ENCODE measurements at places on chromosomes 12 and 14. TPM values are rescaled to one million over a fixed set of nuclear protein-coding genes. Genes with fewer than 3 reads are reported as not detected.

DNA sequence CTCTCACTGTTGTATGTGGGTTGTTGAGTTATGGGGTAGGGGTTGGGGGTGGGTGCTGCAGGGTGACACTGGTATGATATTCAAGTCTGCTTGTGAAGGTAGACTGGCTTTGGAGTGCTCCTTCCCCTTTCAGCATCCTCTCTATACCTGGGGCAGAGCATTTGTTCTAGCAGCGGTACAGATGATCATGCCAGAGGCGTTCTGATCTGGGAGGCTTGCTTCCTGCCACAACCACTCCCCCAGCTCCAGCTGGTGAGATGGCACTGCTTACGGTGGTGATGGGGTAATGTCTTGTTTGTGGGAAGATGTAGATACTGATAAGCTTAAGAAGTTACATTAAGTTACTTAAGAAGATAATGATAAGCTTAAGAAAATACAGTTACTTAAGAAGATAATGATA lies 131.8 kb downstream of the ERC1 start:
- no peak for DNase-seq
- H3K4me3 ChIP-seq: no peak overlapping the region
- H3K27me3 ChIP-seq: no peaks in the 10 kb centered on the region
- no peak overlapping the region for H3K27ac ChIP-seq
- H3K36me3 ChIP-seq: no peaks in the 10 kb centered on the region

DNA sequence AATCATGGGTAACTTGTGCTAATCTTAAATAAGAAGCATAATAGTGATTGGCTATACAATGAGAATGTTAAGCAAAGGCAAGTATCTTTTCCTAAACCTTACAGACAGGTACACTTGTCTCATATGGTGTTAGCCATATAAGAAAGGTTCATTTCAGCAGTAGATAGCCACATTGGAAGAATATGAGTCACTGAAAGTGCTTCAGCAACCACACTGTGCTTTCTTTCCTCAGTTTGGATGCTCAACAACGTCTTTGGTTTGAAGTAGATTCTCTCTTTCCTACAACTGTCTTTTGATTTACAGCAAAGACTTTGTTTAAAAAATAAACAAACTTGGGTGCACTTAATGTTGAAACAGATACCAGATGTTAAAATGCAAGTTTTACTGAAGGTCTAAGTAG lies 8.9 kb downstream of the DDHD1 start:
- H3K27me3 ChIP-seq: no peaks in the 10 kb centered on the region
- no peak overlapping the region for H3K27ac ChIP-seq
- no peak for DNase-seq
- no peaks in the 10 kb centered on the region for H3K36me3 ChIP-seq

- peaks cover 23% of the 10 kb centered on the region for H3K4me1 ChIP-seq
- no peak overlapping the region for H3K27ac ChIP-seq
- no peak for DNase-seq
- no peak overlapping the region for H3K4me3 ChIP-seq
- H3K36me3 ChIP-seq: no peaks in the 10 kb centered on the region
Measured at GRCh38 chr12:11798006-11798708, 148.7 kb downstream of the ETV6 start.

Gene SMIM41
- total RNA-seq: 21.7 TPM

- H3K27me3 ChIP-seq: no peaks in the 10 kb centered on the region
- no peak overlapping the region for H3K4me3 ChIP-seq
Measured at GRCh38 chr14:21496453-21496852, 14.7 kb downstream of the METTL3 start.

DNA sequence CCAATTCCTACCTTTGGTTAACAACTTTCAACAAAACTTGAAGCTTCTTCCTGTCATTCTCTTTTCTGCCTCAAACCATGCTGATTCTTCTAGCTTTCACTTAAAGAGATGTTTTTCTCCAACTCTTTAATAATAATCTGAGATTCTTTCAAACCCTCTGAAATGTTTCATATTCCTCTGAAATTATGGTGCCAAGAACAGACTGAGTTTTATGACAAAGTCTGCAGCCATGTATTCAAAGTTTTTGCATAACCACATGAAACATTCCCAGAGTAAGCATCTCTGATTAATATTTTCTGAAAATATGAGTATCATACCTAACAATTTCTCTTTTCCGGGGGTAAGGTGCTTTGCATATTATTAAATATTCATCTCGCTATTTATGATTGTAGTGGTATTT lies 59.1 kb upstream of the DCN start:
- no peak overlapping the region for H3K4me3 ChIP-seq
- DNase-seq: no peak
- H3K36me3 ChIP-seq: no peaks in the 10 kb centered on the region
- H3K27ac ChIP-seq: peak overlapping the region; percentile 62
- H3K27me3 ChIP-seq: no peaks in the 10 kb centered on the region

Gene KRT73
- total RNA-seq: not detected

- no peak for DNase-seq
- no peak overlapping the region for H3K27ac ChIP-seq
- peaks cover 7% of the 10 kb centered on the region for H3K4me1 ChIP-seq
- H3K4me3 ChIP-seq: no peak overlapping the region
- H3K36me3 ChIP-seq: no peaks in the 10 kb centered on the region
Measured at GRCh38 chr12:66664076-66664475, 14.8 kb downstream of the GRIP1 start.

- no peaks in the 10 kb centered on the region for H3K27me3 ChIP-seq
- no peak overlapping the region for H3K27ac ChIP-seq
- H3K36me3 ChIP-seq: no peaks in the 10 kb centered on the region
- peaks cover 13% of the 10 kb centered on the region for H3K4me1 ChIP-seq
Measured at GRCh38 chr12:13093848-13094220, 9.6 kb downstream of the GSG1 start.

Gene CLEC14A
- total RNA-seq: 9.7 TPM

GRCh38 chr14:77721437-77721836 lies 13.5 kb downstream of the SLIRP start:
- H3K4me1 ChIP-seq: no peaks in the 10 kb centered on the region
- no peaks in the 10 kb centered on the region for H3K27me3 ChIP-seq
- H3K4me3 ChIP-seq: no peak overlapping the region
- no peaks in the 10 kb centered on the region for H3K36me3 ChIP-seq
- no peak for DNase-seq

Gene TMTC3
- 12.7 TPM for total RNA-seq

Gene GDF3
- total RNA-seq: not detected

Gene RTL1
- 0.94 TPM for total RNA-seq

DNA sequence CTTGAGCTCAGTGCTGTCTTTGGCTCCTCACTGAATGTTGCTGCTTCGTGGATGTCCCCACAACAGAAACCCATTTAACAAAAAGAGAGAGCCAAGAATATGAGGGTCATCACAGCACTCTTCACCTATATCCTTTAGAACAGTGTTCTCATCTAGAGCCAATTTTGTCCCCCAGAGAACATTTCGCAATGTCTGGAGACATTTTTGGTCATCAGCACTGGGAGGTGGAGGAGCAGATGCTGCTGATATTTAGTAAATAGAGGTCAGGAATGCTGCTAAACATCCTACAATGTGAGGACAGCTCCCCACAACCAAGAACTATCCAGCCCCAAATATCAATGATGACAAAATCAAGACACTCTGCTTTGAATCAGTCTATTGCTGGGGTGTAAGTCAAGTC lies 92.5 kb downstream of the BBS10 start:
- no peaks in the 10 kb centered on the region for H3K4me1 ChIP-seq
- no peaks in the 10 kb centered on the region for H3K27me3 ChIP-seq
- DNase-seq: no peak
- H3K36me3 ChIP-seq: no peaks in the 10 kb centered on the region
- no peak overlapping the region for H3K27ac ChIP-seq

DNA sequence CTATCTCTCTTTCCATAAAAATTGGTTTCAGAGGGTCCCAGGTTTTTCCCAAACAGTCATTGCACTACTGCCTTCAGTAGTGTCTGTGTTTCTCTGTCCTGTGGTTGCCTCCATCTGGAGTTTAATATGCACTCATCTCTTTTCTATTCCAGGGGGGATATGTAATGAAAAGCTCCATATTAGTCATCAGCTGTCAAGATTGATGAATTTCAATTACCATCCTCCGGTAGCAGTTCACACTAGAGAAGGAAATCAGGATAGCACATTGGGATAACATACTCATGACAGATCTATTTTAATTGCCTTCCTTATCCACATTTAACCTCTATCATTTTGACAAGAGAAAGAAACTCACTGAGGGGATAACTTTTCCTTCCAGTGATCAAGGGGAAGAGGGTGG lies 589.0 kb upstream of the SEL1L start:
- H3K27me3 ChIP-seq: no peaks in the 10 kb centered on the region
- DNase-seq: no peak
- H3K4me3 ChIP-seq: no peak overlapping the region
- H3K4me1 ChIP-seq: no peaks in the 10 kb centered on the region
- H3K36me3 ChIP-seq: no peaks in the 10 kb centered on the region

Gene ARMH4
- 38.7 TPM for total RNA-seq

Gene SFSWAP
- 68.4 TPM for total RNA-seq

Gene WIF1
- total RNA-seq: 0.87 TPM

Measured in testis (tissue), 5 donors.